ENCODE measurements at places on chromosomes 1 and 21.

- DNase-seq: no peak
Observed at GRCh38 chr1:40226192-40226591, 21.5 kb upstream of the TMCO2 start.

DNA sequence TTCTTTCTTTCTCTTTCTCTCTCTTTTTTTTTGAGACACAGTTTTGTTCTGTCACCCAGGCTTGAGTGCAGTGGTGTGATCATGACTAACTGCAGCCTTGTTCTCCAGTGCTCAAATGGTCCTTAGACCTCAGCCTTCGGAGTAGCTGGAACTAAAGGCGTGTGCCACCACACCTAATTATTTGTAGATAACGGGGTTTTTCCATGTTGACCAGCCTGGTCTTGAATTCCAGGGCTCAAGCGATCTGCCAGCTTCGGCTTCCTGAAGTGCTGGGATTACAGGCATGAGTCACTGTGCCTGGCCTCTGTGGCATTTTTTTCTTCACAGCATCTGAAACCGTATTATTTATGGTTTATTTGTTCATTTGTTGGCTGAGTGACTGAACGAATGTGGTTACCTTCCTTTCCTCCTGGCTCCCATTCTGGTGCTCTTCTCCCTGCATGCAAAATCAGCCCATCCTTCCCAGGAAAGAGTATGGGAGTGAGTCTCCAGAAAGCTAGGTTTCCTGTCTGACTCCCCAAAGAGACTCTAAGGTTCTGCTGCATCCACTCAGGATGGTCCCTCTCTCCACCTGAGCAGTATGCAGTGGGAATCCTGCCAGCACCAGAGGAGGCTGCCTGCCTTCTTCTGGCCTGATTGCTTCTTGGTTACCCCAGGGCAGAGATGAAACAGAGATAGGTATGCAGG, 155.0 kb upstream of the BEND5 start:
- DNase-seq: no peak

DNA sequence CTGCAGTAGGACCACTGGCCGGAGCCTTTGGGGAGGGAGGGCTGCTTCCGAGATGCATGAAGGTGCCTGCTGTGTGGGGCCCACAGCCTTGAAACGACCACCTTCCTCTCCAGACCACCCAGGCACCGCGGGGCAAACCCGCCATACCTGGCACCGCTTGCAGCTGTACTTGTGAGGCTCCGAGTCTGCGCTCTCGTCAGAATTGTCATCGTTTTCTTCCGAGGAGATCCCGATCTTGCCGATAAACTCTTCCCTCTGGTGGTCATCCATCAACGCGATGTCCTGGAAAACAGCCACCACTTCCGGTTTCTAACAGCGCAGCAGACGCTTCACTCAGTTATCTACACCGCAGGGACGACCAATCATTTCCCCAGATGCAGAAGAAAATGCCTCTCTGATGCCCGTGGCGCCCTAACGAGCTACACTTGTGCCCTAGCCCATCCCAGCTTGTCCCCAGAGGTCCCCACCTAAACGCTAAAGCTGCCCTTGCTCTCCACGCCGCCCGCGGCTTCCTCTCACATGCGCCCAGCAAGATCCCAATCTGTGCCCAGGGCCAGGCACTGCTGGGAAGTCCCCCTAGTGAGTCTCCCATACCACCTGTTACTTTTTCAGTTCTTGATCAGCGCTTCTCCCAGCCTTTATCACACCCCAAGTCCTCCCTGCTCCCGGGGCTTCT, 55.0 kb upstream of the RIPK4 start:
- DNase-seq: no peak

DNA sequence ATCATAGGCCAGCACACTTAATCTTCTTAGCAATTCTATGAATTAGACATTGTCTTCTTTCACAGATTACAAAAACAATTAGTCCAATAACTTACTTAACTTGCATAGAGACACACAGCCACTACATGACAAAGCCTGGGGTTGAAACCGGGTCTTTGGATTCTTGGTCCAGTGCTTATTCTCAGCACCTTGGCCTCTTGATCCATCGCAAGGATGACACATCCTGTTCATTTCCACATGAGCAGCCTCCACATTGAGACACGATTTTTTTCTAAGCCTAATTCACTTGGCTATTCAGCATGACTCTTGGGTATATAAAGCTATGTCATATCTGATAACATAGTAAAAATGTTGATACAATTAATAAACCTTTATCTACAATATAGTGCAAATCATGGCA, 221.0 kb upstream of the FOXD3 start:
- DNase-seq: no peak

DNA sequence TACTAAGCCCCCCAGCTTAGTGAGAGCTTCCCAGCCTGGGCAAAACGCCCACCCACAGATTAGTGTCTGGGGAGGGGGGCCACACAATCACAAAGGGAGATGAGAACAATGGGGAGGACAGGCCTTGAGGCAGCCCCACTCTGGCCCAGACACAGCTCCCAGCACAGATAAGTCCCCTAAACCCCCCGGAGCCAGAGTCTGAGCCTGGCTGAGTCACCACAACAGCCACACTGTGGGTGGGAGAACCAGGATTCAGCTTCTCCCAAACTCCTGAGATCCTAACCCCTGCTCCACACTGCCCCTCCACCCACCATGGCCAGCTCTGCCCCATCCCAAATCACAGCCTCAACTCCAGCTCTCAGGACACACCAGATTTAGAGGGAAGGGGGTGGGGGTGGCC, 4.2 kb downstream of the NECTIN4 start:
- no peak for DNase-seq

- DNase-seq: no peak
Observed at GRCh38 chr21:21612466-21612865, 614.3 kb downstream of the NCAM2 start.

DNA sequence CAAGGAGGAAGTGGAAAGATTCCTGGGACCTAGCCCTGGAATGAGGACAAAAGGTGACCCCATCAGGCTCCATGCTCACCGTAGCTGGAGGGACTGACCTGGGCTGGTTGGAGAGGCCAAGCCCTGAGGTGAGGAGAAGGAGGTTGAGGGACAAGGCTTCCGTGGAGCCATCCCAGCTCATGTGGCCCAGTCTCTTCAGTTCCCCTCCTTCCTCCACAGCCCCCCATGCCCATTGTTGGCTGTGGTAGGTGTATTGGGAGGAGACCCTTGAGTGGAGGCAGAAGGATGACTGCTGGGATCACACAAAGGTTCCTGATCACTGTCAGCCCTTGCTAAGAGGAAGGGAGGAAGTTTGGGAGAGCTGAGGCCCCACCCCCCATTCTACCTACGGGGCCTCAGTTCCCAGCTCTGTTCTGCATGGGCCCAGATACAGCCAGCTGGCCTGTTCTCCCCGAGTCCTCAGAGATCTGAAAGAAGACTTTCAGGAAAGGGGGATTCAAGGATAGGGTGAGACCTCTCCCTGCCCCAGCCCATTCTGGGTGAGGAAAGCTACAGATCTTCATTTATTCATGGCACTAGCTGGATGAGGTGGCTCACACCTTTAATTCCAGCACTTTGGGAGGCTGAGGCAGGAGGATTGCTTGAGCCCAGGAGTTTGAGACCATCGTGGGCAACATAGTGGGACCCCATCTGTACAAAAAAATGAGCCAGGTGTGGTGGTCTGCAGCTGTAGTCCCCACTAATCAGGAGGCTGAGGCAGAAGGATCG, 17.3 kb downstream of the RHBG start:
- DNase-seq: no peak

DNA sequence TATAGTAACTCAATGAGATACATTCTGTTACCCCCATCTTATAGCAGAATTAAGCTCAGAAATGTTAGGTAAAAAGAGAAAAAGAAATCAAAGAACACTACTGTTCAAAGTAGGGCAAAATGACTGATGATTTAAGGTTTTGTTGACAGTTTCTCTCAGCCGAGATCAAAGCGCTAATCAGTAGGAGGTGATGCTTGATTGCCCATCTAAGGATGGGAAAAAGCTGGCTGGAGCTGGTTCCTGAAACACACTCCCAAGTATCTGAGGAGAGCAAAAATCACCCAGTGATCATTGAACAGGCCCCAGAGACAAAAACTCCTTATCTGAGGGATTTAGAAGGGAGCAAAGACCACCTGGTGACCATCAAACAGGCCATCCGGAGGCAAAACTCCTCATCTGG, 64.5 kb upstream of the CSF1 start:
- DNase-seq: no peak

GRCh38 chr1:202843081-202843480, 32.3 kb downstream of the PCAT6 start:
- DNase-seq: no peak

DNA sequence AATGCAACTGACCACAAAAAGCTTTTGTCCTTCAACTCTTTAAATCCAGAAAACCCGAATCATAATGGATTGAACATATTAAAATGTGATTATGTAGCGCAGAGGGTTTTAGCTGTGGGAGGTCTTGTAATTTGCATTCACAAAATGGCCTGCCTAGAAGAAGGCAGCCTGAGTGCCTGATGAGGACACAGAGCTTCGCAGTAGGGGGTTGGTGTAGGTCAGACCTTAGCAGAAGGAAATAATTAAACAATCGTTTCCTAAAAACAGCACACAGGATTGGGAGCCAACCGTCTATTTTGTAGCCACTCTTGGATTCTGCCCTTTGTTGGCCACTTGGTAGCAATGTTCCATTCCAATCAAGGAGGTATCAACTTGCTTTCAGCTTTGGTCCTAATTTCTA, 195.7 kb upstream of the KIAA0040 start:
- no peak for DNase-seq

- no peak for DNase-seq
Observed at GRCh38 chr1:159056069-159056698, 20.4 kb downstream of the AIM2 start.

GRCh38 chr1:40876891-40877290, 14.7 kb upstream of the CITED4 start:
- no peak for DNase-seq

DNA sequence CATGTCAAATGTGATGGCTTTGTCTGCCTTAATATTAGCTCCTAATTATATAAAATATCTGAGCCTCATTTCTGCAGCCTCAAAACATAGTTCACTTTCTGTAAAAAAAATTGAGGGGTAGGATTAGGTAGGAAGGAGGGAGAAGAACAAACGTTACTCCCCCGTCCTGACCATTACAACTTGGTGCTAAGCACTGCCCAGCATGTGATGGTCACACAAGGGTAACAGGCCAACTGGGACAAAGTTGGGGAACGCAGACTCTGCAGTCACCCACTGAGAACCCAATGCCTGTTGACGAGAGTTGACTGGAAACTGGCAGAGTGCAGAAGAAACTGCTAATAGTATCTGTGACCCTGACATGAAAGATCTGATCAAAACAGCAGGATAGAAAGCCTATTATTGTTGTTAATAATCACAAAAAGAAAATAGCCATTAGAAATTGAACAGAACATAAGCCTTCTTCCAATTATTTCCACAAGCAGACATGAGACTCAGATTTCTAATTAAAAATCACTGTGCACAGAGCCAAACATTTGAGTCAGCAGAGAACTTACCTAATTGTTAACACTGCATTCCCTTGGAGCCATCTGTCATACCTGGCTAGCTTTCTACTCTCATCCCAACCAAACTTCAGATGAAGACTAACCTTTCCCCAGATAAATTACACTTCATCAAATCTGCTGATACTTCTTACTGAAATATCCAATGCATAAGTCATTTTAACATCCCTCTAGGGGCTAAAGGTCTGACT, 5.5 kb downstream of the SORT1 start:
- no peak for DNase-seq

GRCh38 chr1:153070243-153070642, 1.2 kb downstream of the SPRR2B start:
- no peak for DNase-seq

GRCh38 chr1:228471762-228472398, 15.3 kb upstream of the RNF187 start:
- peak; percentile 66 for DNase-seq

DNA sequence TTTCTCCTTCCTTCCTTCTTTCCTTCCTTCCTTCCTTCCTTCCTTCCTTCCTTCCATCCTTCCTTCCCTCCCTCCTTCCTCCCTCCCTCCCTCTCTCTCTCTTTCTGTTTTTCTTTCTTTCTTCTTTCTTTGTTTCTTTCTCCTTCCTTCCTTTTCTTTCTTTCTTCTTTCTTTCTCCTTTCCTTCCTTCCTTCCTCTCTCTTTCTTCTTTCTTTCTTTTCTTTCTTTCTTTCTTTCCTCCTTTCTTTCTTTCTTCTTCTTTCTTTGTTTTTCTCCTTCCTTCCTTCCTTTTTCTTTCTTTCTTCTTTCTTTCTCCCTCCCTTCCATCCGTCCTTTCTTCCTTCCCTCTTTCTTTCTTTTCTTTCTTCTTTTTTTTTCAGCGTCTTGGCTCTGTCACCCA, 18.1 kb upstream of the IL19 start:
- DNase-seq: no peak

DNA sequence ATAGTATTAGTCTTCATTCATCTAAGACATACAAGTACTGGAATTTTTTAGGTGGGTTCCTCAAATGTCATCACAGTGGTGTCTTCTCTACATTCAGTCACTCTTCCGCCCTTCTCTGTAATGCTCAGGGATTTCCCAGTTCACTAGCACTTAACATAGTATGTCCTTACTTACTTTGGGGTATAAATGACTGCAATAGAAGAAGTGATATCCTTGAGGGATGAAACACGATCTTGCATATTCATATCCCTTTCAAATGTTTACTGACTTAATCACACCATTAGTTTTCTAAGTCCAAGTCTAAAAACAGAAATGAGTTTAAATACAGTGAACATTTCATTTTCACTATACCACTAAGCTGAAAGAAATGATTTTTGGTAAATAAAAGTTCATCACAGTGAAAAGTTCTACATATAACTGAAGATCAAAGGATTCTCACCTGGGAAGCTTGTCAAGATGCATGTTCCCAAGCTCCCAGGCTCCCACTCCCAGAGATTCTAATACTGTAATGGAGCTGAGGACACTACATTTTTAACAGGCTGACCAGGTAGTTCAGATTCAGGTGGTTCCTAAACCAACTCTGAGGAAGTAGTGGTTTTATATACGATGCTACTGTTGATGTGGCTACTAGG, 29.7 kb downstream of the MRPL39 start:
- DNase-seq: no peak

Data from CD8-positive, alpha-beta T cell (primary cell).